ENCODE measurements at places on chromosomes 5 and 9.

- DNase-seq: no peak
- peaks cover 30% of the 10 kb centered on the region for H3K4me1 ChIP-seq
- H3K27ac ChIP-seq: peak overlapping the region; percentile 29
- no peaks in the 10 kb centered on the region for H3K27me3 ChIP-seq
- H3K36me3 ChIP-seq: no peaks in the 10 kb centered on the region
Measured at GRCh38 chr5:181152406-181152805, 5.0 kb downstream of the OR2V2 start.

GRCh38 chr9:137682428-137683105, 63.8 kb downstream of the EHMT1 start:
- H3K27me3 ChIP-seq: no peaks in the 10 kb centered on the region
- no peak overlapping the region for H3K27ac ChIP-seq
- H3K4me3 ChIP-seq: no peak overlapping the region
- peaks cover 7% of the 10 kb centered on the region for H3K36me3 ChIP-seq
- no peak for DNase-seq

DNA sequence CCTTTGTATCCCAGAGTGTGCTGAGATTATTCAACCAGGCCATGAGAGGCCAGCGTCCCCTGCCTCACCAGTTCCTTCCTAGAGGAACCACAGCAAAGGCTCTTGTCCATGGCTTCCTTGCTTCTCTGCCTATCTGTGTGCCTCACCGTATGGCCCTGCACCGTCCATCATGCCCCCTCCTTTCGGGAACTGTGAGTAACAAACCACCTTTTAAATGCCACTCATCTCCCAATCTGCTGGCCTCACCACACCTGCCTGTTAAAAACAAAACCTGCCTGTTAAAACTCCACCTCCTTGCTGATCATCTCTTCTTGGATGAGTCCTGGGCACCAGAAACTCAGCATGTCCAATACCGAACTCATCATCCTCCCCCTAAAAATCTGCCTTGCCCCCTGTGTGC, 4.4 kb upstream of the OR2Y1 start:
- peaks cover 77% of the 10 kb centered on the region for H3K27me3 ChIP-seq
- H3K4me1 ChIP-seq: no peaks in the 10 kb centered on the region
- no peak overlapping the region for H3K27ac ChIP-seq
- DNase-seq: no peak
- no peaks in the 10 kb centered on the region for H3K36me3 ChIP-seq
- no peak overlapping the region for H3K4me3 ChIP-seq

- no peak overlapping the region for H3K4me3 ChIP-seq
- H3K4me1 ChIP-seq: peaks cover 2% of the 10 kb centered on the region
- H3K36me3 ChIP-seq: no peaks in the 10 kb centered on the region
- no peaks in the 10 kb centered on the region for H3K27me3 ChIP-seq
Measured at GRCh38 chr9:27086818-27087680, 22.0 kb upstream of the TEK start.
